ENCODE measurements at places on chromosomes 6 and 20. TPM values are rescaled to one million over a fixed set of nuclear protein-coding genes. Genes with fewer than 3 reads are reported as not detected.

Gene MTFR2
- total RNA-seq, result 1.1 TPM

Gene SYTL3
- 41.2 TPM for total RNA-seq

Gene TRIM38
- 17.0 TPM for total RNA-seq

Gene TREML1
- not detected for total RNA-seq

Gene GSTA2
- total RNA-seq, result not detected

Gene MYMX
- total RNA-seq, result not detected

Gene TP53TG5
- total RNA-seq, result 0.36 TPM

Gene LY6G6F
- total RNA-seq, result not detected

Gene GUCA1A
- not detected for total RNA-seq

DNA sequence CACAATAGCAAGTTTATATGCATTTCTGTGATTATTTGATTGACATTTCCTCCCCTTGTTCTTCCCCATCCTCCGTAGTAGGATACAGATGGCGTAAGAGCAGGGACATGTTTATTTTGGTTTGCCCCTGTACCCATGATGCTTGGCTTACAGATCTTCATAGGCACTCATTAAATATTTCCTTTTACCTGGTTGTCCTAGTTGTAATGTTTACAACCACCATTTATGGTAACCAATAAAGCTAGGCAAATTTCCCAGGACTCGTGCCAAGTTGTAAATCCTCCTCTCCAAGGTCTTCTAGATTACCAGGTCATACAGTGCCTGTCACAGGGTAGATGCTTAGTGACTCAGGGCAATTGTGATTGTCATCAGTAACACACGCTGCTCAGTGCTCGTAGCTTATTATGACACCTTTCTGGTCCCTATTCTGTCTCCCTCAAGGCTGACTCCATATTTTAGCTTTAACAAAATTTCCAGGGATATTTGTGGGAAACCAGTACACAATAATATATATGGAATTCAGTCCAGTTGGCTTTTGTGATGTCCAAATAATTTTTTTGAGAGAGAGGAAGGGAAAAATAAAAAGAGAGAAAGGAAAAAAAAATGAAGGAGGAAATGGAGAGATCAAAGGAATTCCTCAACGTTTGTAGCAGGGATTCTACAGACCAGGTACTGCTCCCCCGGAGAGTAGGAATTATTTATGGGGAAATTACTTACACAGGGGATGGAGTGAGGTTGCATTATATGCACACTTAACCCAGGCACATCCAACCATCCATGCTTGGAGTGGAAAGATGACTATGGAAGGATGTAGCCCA lies 24.6 kb downstream of the CYP24A1 start:
- no peaks in the 10 kb centered on the region for H3K36me3 ChIP-seq
- H3K4me1 ChIP-seq, result no peaks in the 10 kb centered on the region
- DNase-seq, result no peak
- H3K4me3 ChIP-seq, result no peak overlapping the region

DNA sequence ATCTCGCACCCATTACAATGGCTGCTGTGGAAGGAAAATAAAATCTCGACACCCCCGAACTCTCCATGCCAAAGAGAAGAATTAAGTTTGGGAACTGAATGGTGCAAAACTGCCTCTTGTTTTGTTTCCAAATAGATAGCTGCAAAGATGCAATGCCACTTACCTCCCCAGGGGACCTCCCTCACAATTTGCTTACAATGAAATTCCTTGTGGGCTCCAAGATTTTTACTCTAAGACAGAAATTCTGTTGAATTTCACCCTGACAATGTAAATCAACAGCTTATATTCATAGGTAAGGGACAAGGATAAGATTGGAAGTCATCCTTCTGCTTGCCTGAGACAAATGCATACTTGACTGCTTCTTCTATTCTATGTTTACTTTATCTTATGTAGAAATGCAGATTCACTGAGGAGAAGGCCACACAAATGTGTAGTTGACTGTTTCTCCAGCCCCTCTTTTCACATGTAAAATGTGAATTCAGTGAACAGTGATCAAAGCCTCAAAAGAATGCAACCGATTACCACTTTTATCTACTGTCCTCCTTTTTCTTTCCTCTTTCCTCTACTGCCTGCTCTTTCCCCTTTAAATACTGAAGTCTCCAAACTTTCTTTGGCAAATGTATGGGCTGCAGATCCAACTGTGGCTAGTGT lies 36.6 kb downstream of the ADGRF4 start:
- H3K27me3 ChIP-seq, result no peaks in the 10 kb centered on the region
- DNase-seq, result no peak
- no peak overlapping the region for H3K4me3 ChIP-seq
- no peak overlapping the region for H3K27ac ChIP-seq
- no peaks in the 10 kb centered on the region for H3K4me1 ChIP-seq
- no peaks in the 10 kb centered on the region for H3K36me3 ChIP-seq

DNA sequence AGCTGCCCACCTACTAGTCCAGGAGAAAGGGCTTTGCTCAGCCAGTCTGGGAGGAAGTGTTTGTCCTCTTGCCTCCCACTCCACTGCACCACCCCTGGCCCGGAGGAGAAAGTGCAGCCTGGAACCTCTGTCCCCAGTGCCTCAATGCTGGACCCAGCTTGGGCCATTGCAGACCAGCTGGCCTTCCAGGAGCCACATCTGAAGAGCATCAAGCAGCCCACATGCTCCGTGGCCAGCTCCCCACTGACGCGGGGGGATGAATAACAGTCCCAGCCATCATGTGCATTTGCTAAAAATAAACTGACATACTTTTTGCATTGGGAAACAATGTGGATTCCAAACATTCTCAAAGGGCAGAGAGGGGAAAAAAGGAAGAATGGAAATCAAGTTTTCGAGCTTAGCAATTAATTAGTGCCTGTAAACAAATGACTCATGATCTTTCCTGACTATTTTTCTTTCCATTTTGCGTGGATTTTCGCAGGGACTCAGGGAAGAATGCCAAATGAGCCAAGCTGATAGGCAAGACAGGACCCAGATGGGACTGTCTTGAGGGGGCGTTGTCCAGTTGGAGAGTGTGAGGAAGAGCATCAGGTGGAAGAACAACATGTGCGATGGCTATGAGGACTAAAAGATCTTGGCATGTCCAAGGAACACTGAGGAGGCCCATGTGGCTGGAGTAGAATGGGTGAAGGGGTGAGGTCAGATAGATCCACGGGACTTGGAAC lies 34.1 kb downstream of the CEBPB start:
- H3K27ac ChIP-seq, result no peak overlapping the region
- no peaks in the 10 kb centered on the region for H3K4me1 ChIP-seq
- H3K27me3 ChIP-seq, result no peaks in the 10 kb centered on the region
- H3K4me3 ChIP-seq, result no peak overlapping the region
- no peak for DNase-seq
- H3K36me3 ChIP-seq, result no peaks in the 10 kb centered on the region

GRCh38 chr20:14925300-14925699 lies 587.9 kb upstream of the FLRT3 start:
- H3K36me3 ChIP-seq, result no peaks in the 10 kb centered on the region
- no peaks in the 10 kb centered on the region for H3K27me3 ChIP-seq
- no peaks in the 10 kb centered on the region for H3K4me1 ChIP-seq
- no peak for DNase-seq

DNA sequence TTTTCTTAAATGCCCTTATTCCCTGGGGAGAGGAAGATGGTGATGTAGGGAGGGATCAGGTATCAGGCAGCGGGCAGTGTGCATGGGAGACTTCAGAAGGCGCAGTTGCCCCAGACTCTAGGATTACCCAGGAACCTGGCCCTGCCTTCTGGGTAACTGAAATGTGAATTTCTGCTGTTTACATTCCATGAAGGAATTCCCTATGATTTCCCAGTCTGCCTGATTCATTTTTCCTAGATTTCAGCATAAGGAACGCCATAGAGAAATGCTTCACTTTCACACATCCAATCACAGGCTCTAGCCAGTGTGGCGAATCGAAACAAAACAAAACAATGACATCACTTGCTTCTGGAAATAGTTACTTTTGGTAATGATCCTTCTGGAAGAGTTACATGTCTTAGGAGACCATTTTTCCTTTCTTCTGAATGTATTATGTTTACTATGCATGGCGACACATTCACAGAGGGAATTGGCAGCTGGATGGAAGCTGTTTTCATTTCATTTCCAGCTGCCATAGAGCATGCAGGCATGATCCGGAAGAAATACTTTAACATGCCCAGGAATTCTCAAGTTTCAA lies 33.3 kb downstream of the LRP11 start:
- no peak overlapping the region for H3K4me3 ChIP-seq
- no peak for DNase-seq
- H3K27me3 ChIP-seq, result no peaks in the 10 kb centered on the region

DNA sequence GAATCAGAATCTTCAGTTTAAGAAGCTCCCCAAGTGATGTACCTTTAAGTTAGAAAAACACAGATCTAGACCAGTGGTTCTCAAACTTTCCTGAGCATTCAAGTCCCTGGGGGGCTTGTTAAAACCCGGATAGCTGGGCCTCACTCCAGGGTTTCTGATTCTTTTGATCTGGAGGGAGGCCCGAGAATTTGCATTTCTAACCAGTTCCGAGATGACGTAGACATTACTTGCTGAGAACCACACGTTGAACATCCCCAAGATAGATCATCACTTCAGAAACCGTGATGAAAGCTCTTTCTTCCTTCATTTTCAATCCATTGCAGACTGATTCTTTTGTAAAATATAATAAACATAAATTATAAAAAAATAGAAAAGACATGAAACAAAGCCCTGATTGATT lies 40.7 kb upstream of the KIF16B start:
- H3K4me3 ChIP-seq, result no peak overlapping the region
- no peaks in the 10 kb centered on the region for H3K36me3 ChIP-seq
- DNase-seq, result no peak
- H3K27me3 ChIP-seq, result no peaks in the 10 kb centered on the region

- no peak for DNase-seq
- peaks cover 22% of the 10 kb centered on the region for H3K4me1 ChIP-seq
- H3K36me3 ChIP-seq, result no peaks in the 10 kb centered on the region
- no peak overlapping the region for H3K27ac ChIP-seq
Observed at GRCh38 chr20:3174442-3175261, 1.3 kb upstream of the LZTS3 start.
